Small intestine (tissue), 16 donors: ENCODE measurements at places on chromosomes 2 and 18.
A peak's percentile ranks its signal among the peaks of the same experiment; 100 is the strongest.

DNA sequence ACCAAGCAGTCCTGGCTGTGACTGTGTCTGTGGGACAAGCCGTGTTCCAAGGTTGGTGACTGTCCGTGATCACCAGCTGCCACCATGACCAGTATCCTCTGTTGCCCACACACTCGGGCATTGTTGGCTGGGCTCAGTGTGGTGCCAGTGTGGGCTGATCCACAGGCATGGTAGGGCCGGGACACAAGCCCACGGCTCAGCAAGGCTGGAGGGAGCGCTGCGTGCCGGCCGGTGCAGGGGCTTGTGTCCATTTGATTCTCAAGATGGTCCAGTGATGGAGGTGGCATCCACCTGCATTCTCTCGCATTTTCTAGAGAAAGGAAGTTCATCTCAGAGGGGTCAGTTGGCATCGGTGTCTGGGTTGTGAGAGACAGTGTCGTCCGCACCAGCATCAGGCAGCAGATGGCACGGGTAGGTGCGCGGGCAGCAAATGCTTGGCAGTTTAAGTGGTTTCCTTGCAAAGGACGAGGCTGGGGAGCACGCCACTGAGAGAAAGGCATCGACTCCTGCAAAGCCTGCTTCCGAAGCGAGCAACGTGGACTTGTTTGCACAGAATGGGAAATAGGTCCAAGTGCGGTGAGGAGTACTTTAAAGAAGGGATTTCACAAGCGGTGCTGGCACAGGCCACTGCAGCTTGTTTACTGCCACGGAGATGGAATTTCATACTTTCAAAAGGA, 20.9 kb downstream of the TWIST2 start:
- H3K27ac ChIP-seq: no peak overlapping the region
- H3K27me3 ChIP-seq: no peaks in the 10 kb centered on the region
- no peak for DNase-seq
- no peak overlapping the region for H3K4me3 ChIP-seq
- peaks cover 3% of the 10 kb centered on the region for H3K36me3 ChIP-seq

- no peaks in the 10 kb centered on the region for H3K27me3 ChIP-seq
- H3K27ac ChIP-seq: no peak overlapping the region
- peaks cover 14% of the 10 kb centered on the region for H3K36me3 ChIP-seq
- H3K4me3 ChIP-seq: no peak overlapping the region
- H3K4me1 ChIP-seq: no peaks in the 10 kb centered on the region
These were observed 31.3 kb downstream of the DARS1 start for GRCh38 chr2:135954020-135954601.

DNA sequence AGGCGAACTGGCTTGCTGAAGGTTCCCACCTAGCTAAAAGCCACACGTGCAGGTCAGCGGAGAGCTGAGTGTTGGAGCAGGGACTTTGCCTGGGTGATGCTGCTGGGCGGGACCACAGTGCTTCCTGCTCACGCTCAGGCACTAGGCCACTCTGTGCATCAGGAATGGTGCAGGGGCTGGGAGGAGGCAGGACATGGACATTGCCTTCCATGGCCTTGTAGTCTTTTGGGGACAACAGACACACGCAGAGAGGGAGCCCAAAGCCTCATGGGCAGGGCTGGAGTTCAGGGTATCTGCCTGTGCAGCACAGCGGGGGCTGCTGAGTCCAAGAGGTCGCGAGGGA, 207.2 kb downstream of the ZBTB7C start:
- no peaks in the 10 kb centered on the region for H3K27me3 ChIP-seq
- DNase-seq: peak; percentile 78
- H3K36me3 ChIP-seq: no peaks in the 10 kb centered on the region
- peaks cover 12% of the 10 kb centered on the region for H3K4me1 ChIP-seq
- no peak overlapping the region for H3K27ac ChIP-seq

DNA sequence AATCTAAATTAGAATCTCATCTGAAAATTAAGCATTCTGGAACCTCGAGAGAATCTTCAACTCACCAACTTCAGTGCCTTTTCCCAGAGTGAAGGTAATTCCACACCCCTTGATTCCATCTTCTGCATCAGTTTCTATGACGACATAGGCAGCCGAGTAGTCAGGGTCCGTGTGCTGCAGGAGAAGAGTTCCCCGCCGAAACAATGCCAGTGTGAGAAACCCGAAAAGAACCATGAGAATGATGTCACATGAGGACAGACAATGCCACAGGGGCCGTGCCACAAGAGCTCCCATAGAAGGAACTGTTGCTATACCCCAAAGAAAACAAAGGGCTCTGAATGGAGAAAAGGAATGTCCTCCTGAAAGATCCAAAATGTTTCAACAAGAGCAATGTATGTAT, 6.0 kb downstream of the ENOSF1 start:
- H3K27ac ChIP-seq: no peak overlapping the region
- no peak overlapping the region for H3K4me3 ChIP-seq
- H3K36me3 ChIP-seq: peaks cover 2% of the 10 kb centered on the region
- DNase-seq: no peak

- H3K4me3 ChIP-seq: no peak overlapping the region
- no peaks in the 10 kb centered on the region for H3K27me3 ChIP-seq
- no peaks in the 10 kb centered on the region for H3K4me1 ChIP-seq
- no peak for DNase-seq
- no peak overlapping the region for H3K27ac ChIP-seq
These were observed 24.2 kb upstream of the UGT1A8 start for GRCh38 chr2:233593201-233593600.

GRCh38 chr2:53786352-53786704, 425 bp downstream of the ASB3 start:
- no peaks in the 10 kb centered on the region for H3K27me3 ChIP-seq
- H3K36me3 ChIP-seq: no peaks in the 10 kb centered on the region
- peak overlapping the region; percentile 75 for H3K27ac ChIP-seq
- peaks cover 12% of the 10 kb centered on the region for H3K4me1 ChIP-seq
- DNase-seq: no peak

GRCh38 chr18:48818329-48819254, 132.2 kb downstream of the SMAD7 start:
- DNase-seq: no peak
- no peaks in the 10 kb centered on the region for H3K27me3 ChIP-seq
- no peak overlapping the region for H3K27ac ChIP-seq
- H3K4me3 ChIP-seq: no peak overlapping the region
- peaks cover 46% of the 10 kb centered on the region for H3K36me3 ChIP-seq
